Activated CD4-positive, alpha-beta memory T cell treated with anti-CD3 and anti-CD28 coated beads for 36 hours (primary cell): ENCODE measurements at places on chromosomes 4 and X. TPM values are rescaled to one million over a fixed set of nuclear protein-coding genes. Genes with fewer than 3 reads are reported as not detected.

DNA sequence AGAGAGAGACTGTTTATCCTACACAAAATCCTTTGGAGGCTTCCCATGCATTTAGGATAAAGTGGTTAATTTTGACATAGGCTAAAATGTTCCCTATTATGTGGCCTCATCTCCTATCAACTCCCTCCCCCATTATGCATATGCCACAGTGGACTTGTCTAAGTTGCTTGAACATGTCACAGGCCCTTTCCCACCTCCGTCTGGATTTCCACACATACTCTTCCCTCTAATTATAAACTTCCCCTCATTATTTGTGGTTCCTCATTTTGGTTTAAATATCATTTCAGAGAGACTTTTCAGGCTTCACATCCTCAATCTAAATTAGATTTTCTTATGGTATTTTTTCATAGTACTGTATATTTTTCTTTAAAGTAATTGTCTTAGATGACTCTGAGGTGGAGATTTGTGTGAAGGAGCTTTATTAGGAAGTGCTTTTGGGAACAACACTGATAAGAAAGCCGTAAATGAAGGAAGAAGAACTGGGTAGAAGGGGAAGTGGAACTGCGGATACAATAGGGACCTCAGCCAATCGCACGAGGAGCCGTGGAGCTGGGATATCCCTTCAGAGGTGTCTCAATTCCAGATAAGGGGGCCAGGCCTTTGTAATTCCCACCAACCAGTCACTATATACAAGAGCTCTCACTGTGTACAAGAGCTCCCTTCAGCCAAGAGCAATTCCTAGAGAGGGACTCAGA, 7.9 kb downstream of the C4orf17 start:
- H3K36me3 ChIP-seq = no peaks in the 10 kb centered on the region
- no peak overlapping the region for H3K27ac ChIP-seq
- H3K4me1 ChIP-seq = peaks cover 2% of the 10 kb centered on the region
- H3K4me3 ChIP-seq = no peak overlapping the region
- DNase-seq = no peak

RPS3A gene
- total RNA-seq = 3,296 TPM

- H3K27ac ChIP-seq = no peak overlapping the region
- no peaks in the 10 kb centered on the region for H3K4me1 ChIP-seq
- H3K36me3 ChIP-seq = no peaks in the 10 kb centered on the region
- no peaks in the 10 kb centered on the region for H3K27me3 ChIP-seq
Observed at GRCh38 chr4:85147481-85148076, 181.1 kb upstream of the WDFY3 start.

GRCh38 chrX:118211891-118212816, 95.5 kb upstream of the KLHL13 start:
- H3K27ac ChIP-seq = no peak overlapping the region
- DNase-seq = no peak
- no peaks in the 10 kb centered on the region for H3K36me3 ChIP-seq
- no peaks in the 10 kb centered on the region for H3K27me3 ChIP-seq
- no peak overlapping the region for H3K4me3 ChIP-seq

CYLC1 gene
- not detected for total RNA-seq

TMEM31 gene
- 0.44 TPM for total RNA-seq

GUCY1B1 gene
- 0.24 TPM for total RNA-seq

GRCh38 chr4:56746639-56747038, 65.5 kb upstream of the HOPX start:
- no peak overlapping the region for H3K4me3 ChIP-seq
- DNase-seq = no peak
- H3K27me3 ChIP-seq = no peaks in the 10 kb centered on the region
- H3K36me3 ChIP-seq = no peaks in the 10 kb centered on the region
- H3K27ac ChIP-seq = no peak overlapping the region

- no peak overlapping the region for H3K27ac ChIP-seq
- no peaks in the 10 kb centered on the region for H3K36me3 ChIP-seq
- DNase-seq = peak; percentile 65
Observed at GRCh38 chr4:184328022-184328736, 110.5 kb upstream of the ENPP6 start.

- no peaks in the 10 kb centered on the region for H3K27me3 ChIP-seq
- H3K27ac ChIP-seq = no peak overlapping the region
- H3K4me1 ChIP-seq = peaks cover 12% of the 10 kb centered on the region
- no peak overlapping the region for H3K4me3 ChIP-seq
- peaks cover 16% of the 10 kb centered on the region for H3K36me3 ChIP-seq
- DNase-seq = no peak
Observed at GRCh38 chrX:51862920-51863319, 30.5 kb upstream of the MAGED1 start.

CXCL6 gene
- total RNA-seq = not detected

XAGE2 gene
- total RNA-seq = not detected

DNA sequence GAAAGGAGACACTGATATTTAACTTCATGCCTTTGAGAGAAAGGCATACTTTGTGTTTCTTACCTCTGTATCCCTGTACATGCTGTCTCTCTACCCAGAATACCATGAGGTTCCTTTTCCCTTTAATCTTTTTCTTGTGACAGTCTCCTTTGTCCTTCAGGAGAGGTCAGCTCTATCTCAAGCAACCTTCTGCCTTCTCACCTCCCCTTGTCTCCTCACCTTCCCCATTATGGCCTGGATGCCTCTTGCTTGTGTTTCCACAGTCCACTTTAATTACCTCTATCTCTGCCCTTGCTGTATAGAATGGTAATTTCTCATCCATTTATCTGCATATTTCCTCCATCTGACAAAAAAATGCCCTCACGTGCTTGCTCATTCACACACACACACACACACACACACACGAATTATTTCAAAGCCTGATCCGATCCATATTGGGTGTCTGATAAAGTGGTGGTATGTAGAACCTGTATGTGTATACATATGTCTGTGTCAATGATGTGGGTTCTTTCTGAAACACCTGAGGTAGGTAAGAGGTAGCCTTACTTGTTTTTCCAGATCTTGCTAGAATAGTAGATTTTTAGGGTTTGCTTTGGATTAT, 28.5 kb downstream of the MSN start:
- H3K27ac ChIP-seq = peak overlapping the region; percentile 91
- no peaks in the 10 kb centered on the region for H3K27me3 ChIP-seq
- no peak for DNase-seq
- peaks cover 88% of the 10 kb centered on the region for H3K4me1 ChIP-seq

SMIM10 gene
- total RNA-seq = 0.19 TPM

DNA sequence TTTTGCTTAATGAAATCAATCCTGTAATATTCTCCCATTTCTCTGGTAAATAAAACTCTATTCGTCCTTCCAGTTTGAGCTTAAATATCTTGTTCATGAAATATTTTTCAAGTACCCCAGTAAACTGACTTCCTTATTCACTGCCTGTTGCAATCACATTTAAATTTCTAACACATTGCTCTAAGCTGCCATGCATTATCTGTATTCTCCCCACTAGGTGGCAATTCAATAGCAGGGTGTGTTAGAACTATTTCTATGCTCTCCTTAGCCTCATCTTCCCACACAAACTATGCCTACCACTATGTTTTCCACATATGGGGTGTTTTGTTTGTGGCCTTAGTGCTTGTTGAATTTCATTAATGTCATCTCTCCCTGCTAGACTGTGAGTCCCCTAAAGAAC, 377.1 kb upstream of the HS3ST1 start:
- H3K4me1 ChIP-seq = no peaks in the 10 kb centered on the region
- H3K27ac ChIP-seq = no peak overlapping the region
- no peaks in the 10 kb centered on the region for H3K27me3 ChIP-seq
- no peaks in the 10 kb centered on the region for H3K36me3 ChIP-seq
- H3K4me3 ChIP-seq = no peak overlapping the region

- no peak overlapping the region for H3K27ac ChIP-seq
- H3K4me3 ChIP-seq = no peak overlapping the region
- H3K27me3 ChIP-seq = no peaks in the 10 kb centered on the region
- DNase-seq = no peak
Observed at GRCh38 chr4:105936901-105937300, 41.6 kb downstream of the NPNT start.

FMR1NB gene
- total RNA-seq = not detected

DNA sequence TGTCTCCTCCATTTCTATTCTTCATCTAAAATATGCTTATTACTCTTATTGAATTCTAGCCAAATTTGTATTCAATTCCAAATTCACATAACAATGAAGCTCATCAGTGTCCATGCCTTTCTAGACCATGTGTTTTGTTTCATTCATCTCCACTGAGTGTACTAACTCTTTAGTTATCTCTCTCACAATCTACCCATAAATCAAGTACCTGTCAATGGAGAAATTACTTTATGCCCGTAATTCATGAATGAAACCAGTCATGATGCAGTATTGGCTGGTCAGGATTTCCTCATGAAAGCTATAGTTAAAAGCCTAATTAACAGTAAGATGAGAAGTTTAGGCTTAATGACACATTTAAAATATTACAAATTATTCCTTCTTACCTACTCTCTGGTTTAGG, 12.2 kb upstream of the TMPRSS11F start:
- H3K36me3 ChIP-seq = no peaks in the 10 kb centered on the region
- H3K4me3 ChIP-seq = no peak overlapping the region
- no peaks in the 10 kb centered on the region for H3K27me3 ChIP-seq
- no peaks in the 10 kb centered on the region for H3K4me1 ChIP-seq

DNA sequence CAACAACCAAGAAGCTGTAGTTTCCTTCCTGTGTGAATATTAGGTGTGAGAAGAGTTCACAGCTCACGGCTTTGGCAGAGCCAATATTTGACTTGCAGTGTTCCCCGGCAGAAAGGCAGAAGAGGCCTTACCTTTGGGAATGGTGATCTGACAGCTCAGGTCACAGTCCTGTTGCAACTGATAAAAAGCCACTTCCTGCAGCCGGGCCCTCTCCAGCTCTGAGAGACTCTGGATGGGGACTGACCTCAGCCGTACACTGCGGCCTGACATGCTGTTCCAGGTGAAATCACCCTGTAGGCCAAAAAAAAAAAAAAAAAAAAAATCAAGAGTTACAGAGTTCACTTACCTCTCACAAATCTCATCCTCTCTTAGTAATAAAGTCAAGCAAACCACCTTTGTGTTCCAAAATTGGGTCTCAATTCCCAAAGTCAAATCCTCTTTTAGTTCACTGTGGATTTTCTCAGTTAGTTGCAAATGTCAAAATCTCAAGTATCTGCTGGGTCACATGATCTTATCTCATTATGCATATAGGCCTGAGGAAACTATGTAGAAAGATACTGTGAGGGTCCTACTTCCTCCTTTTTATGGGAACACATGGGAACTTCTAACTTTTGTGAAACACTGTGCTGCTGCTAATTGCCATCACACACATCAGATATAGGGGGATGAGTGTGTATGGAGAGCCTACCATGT, 38.6 kb upstream of the AMELX start:
- no peaks in the 10 kb centered on the region for H3K36me3 ChIP-seq
- H3K4me3 ChIP-seq = no peak overlapping the region
- H3K27me3 ChIP-seq = no peaks in the 10 kb centered on the region
- DNase-seq = no peak
- H3K4me1 ChIP-seq = no peaks in the 10 kb centered on the region
